Endodermal cell (in vitro differentiated cells): ENCODE measurements at places on chromosomes 4 and X.

GRCh38 chr4:138655985-138656384 is 359.6 kb upstream of the NOCT start:
- DNase-seq, result no peak

DNA sequence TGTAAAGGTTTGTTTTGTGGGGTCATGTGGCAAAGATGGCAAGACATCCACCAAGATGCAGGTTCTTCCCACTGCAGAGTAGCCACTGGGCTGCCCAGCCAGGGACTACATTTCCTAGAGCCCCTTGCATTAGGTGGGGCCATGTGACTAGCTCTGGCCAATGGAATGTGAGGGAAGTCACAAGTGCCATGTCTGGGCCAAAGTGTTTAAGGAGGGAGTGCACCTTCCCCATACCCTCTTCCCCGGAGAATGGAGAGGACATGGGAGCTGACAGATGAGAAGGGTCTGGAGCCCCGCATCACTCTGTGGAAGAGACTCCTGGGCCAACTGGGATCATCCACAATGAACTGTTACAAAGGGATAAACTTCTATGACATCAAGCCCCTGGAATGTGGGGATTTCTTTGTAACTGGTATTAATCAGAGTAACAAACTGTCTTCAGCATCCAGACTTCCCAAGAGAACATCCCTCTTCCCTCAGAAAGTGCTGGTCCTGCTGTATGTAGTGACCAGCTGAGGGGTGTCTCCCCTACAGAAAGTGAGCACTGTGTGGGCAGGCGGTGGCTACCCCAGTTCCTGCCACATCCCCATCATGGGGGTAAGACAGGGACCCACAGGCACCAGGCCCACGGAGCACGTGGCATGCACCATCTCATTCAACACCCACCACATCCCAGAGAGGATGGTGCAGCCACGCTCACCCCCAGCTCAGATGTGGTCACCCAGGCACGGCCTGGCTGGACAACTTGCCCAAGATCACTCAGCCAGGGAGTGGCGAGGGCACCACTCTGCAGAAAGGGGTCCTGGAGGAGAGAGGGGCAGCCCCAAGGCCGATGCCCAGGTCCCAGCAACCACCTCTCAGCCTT is 10.9 kb downstream of the PPP2R2C start:
- DNase-seq, result peak; percentile 62

GRCh38 chr4:3800351-3800750 is 34.2 kb downstream of the ADRA2C start:
- no peak for DNase-seq

DNA sequence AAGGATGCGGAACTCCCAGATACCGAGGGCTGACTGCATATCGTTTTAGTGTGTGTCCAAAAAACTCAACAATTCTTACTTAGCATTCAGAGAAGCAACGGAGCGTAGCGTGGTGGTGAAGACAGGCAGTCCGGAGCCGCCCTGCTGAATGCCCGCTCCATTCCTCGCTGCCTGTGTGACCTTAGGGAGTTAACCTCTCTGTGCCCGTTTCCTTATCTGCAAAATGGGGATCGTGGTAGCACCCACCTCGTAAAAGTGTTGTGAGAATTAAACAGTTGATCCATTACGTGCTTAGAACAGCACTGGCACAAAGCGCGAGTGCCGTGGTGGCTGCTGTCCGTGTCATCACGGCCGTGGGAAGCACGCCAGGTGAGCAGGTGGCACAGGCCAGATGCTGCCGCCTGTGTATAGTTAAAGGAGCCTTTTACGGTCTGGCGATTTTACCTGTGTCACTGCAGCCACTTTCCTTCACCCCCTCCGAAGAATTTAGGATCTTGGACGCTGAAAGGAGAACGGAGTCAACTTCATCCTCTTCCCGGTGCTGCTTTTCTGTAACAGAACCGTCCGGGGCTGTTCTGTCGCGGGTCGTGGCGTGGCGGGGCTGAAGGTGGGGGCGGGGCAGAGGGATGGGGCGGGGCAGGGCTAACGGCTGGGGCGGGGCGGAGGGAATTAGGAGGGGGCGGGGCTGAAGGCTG is 885 bp downstream of the CCDC110 start:
- no peak for DNase-seq

GRCh38 chr4:163042306-163042705 is 124.4 kb downstream of the NAF1 start:
- DNase-seq, result no peak

DNA sequence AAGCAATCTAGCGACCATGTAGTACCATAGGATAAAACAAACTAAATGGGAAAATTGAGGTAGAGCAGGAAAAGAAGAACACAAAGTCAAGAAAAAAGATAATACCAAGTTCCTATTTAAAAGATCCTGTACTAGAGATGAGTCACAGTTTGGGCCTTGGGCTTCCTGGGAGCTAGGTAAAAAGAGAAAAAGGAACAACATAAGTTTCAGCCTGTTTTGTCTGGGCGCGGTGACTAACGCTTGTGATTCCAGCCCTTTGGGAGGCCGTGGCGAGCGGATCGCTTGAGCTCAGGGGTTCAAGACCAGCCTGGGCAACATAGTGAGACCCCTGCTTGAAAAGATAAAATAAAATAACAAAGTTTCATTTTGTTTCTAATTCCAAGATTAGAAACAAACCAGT is 14.0 kb upstream of the TMEM156 start:
- no peak for DNase-seq

GRCh38 chr4:4875147-4875546 is 15.7 kb downstream of the MSX1 start:
- peak; percentile 51 for DNase-seq

DNA sequence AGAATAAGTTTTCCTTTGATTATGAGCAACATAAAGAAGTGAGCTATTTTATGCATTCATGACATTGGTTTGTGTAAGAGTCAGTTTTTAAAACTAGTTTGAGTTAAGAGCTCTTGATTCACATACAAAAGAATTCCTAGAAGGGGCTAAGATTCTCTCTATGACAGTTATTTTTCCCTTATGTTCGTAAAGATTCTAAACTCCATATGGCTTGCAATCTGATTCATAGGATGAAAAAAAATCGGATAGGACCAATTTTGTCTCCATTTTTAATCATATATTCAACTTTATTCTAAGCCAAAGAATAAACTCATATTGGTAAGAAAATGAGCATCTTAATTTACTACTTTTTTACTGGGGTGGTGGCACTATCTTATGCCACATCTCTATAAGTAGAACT is 79.4 kb downstream of the NAP1L3 start:
- DNase-seq, result no peak

GRCh38 chrX:57172544-57172943 is 35.3 kb upstream of the SPIN2A start:
- DNase-seq, result no peak

- DNase-seq, result no peak
Measured at GRCh38 chrX:79412166-79412565, 45.0 kb upstream of the ITM2A start.

DNA sequence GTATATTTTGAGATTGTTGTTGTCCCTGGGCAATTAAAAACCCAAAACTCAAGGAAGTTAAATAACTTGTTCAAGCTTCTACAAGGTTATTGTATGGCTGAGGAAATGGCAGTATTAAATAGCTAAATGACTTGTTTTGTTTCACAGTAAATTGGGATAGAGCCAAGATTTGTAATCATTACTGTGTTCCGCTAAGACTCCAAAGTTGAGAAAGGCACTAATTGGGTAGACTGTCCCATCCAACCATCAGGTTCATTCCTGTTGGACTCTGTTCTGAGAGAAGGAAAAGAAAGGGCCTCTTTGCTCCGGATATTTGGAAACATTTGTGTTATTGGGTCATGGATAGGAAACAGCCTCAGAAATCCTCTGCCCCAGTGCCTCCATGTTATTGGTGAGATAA is 82.2 kb downstream of the DCLK2 start:
- DNase-seq, result no peak

- no peak for DNase-seq
Measured at GRCh38 chr4:176380352-176381157, 60.8 kb downstream of the SPCS3 start.

DNA sequence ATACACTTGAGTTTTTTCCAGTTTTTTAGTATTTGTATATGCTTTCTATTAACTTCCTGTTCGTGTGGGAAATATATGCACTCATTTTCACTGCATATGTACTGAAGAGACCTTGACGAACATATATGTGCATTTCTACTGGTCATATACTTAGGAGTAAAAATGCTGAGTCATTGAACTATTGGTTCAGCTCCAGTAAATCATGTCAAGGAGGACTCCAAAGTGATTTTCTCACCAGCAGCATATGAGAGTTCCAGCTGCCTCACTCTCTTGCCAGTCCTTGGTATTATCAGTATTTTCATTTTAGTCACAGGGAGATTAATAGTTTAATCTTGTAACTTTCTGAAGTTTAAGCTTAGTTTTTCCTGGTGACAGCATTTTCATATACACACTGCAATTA is 2750.2 kb downstream of the ARAP2 start:
- DNase-seq, result no peak

- DNase-seq, result peak; percentile 69
Measured at GRCh38 chr4:95835672-95836071, 4.2 kb upstream of the PDHA2 start.

DNA sequence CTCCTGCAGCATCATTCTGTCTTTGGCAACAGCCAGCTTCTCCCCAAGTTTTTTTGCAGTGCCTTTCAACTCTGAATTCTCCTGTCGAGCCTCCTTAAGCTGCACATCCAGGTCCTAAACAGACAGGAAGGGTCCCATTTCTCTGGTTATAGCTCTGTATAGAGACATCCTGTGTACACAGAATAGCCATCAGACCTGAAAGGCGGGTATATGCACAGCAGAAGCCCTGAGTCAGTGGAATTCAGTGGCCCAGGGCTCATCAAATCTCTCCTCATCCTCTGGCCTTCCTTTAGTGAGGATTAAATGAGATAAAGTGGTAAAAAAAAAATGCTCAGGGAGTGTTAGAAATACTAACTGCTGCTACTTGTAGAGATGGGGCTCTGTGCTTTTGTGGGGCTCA is 73.8 kb downstream of the FAM184B start:
- no peak for DNase-seq

- DNase-seq, result no peak
Measured at GRCh38 chr4:5018096-5018495, 1.2 kb downstream of the CYTL1 start.

- DNase-seq, result peak; percentile 88
Measured at GRCh38 chr4:186725469-186726425, 2.1 kb upstream of the FAT1 start.

- DNase-seq, result no peak
Measured at GRCh38 chr4:4333265-4333706, 43.2 kb downstream of the ZBTB49 start.

GRCh38 chr4:16019649-16020048 is 56.7 kb upstream of the FGFBP2 start:
- no peak for DNase-seq

GRCh38 chr4:13980317-13981310 is 353.1 kb upstream of the BOD1L1 start:
- no peak for DNase-seq

- DNase-seq, result peak; percentile 88
Measured at GRCh38 chr4:185115827-185116232, 27.2 kb upstream of the SLC25A4 start.

- no peak for DNase-seq
Measured at GRCh38 chrX:16119353-16120220, 3.8 kb upstream of the GRPR start.

GRCh38 chrX:103488332-103488731 is 31.0 kb downstream of the RAB40A start:
- no peak for DNase-seq

- no peak for DNase-seq
Measured at GRCh38 chr4:133188433-133189146, 39.5 kb downstream of the PCDH10 start.

- no peak for DNase-seq
Measured at GRCh38 chr4:6594826-6595355, 19.9 kb downstream of the MAN2B2 start.

GRCh38 chr4:95798003-95798402 is 41.9 kb upstream of the PDHA2 start:
- DNase-seq, result no peak

GRCh38 chr4:38462367-38463055 is 201.5 kb upstream of the KLF3 start:
- DNase-seq, result no peak

GRCh38 chr4:54940996-54941865 is 184.2 kb downstream of the KDR start:
- no peak for DNase-seq

- DNase-seq, result no peak
Measured at GRCh38 chr4:174503079-174503715, 19.1 kb downstream of the HPGD start.

DNA sequence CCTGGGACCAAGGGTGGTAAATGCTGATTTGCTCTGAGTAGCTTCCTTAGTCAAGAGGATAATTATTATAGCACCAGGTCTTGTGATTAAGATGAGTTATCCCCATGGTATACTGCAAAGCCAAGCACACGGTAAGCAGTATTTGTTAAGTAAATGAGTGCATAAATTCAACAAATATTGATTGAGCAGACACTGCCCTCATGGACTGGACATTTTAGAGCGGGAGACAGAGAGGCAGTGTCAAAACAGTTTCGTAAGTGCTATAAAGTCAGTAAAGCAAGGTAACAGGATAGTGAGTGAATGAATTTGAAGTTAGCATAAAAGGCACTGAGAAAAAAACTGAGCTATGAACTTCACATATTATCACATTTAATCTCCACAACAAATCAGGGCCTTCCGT is 13.9 kb downstream of the PHF8 start:
- no peak for DNase-seq

DNA sequence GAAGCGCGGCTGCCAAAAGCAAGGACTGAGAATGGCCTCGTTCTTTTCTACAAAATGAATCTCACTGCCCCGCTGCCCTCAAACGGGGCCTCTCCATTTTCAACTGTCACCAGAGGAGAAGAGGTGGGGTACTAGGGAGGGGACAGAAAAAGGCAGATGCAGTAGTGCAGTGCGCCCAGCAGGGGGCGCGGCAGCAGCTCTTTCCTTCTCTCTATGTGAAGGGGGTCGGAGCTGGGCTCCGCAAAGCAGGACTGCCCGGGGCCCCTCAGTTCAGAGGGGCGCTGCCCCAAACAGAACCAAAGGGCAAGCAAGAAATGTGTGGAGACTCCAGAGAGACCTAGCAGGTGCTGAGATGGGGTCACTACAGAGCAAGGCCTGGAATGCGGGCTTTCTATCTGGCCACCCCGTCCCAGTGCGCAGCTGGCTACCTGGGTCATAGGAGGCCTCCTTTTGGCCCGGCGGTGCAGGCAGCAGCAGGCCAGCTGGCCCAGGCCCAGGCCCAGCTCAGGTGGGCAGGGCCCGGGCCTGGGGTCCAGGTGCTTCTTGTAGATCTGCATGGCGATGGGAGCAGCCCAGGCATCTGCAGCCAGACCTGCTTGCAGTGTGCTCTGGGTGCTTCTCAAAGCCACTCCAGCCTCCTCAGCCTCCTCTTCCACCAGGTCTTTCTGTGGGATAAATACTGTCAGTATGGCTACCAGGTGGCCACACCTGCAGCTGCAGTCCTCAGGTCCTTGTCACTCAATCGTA is 5.9 kb downstream of the IRAK1 start:
- DNase-seq, result peak; percentile 76

DNA sequence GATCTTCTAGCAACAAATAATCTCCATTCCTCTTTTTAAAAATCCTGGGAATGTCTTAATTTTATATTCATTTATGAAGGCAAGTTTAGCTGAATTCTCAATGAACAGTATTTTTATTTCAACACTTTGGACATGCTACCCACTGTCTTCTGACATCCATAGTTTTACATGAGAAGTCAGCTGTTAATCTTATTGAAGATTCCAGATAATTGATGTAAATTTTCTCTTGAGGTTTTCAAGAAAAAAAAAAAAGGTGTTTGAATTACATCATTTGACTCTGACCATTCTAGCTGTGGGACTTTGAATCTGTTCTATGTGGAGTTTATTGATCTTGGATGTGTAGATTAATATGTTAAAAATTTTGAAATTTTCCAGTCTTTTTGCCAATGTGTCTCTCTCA is 28.0 kb downstream of the PDHA2 start:
- no peak for DNase-seq
